ENCODE measurements at places on chromosomes 16 and 17.

GRCh38 chr17:66678061-66678460 lies 156.9 kb upstream of the CACNG5 start:
- no peak for DNase-seq

GRCh38 chr17:413016-413350 lies 60.4 kb upstream of the RPH3AL start:
- DNase-seq = no peak

- DNase-seq = no peak
Observed at GRCh38 chr17:73856556-73856955, 212.3 kb upstream of the SDK2 start.

GRCh38 chr16:7344830-7345780 lies 12.5 kb downstream of the RBFOX1 start:
- no peak for DNase-seq

DNA sequence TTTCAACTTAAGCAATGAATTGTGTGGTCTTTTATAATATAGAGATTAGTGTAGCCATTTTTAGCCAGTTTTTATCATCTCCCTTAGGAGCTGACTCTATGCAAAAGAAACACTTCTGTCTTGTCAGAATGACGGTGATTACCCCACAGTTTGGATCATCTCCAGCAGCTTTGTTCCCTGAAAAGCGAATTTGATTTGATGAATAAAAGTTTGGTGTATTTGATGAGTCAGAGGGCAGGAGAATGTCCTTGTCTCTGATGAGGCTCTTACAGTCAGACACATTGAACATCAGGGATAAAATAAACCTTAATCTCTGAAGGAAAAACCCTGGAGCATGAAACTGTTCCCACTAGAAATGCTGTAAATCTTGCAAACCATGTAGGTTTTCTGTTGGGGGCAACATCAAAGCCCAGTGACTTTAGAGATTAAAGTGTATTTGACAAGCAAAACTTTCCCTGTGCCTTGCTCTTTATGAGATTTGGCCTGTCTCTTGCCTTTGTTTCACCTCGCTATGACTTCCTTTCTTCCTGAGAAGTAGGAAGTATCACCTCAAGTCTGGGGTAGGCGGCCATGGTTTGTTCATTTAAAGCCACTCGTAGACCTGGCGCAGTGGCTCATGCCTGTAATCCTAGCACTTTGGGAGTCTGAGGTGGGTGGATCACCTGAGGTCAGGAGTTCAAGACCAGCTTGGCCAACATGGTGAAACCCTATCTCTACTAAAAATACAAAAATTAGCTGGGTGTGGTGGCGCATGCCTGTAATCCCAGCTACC lies 209.3 kb downstream of the FTO start:
- DNase-seq = peak; percentile 93

DNA sequence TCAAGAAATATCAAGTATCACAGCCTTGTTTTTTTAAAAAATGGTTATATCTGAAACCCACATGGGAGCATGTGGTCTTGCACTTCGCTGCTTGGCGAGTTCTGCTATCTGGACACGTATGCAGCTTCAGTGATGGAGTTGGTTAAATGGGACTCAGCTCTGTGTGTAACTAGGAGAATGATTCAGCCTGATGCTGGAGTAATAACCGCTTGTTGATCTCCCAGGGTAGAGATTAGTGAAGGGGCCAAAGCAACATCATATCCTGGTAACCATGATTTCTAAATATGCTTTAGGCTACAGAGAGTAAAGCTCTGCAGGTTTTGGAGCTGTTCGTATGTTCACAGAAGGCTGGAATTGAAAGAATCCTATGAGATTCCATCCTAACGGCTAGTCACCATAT lies 63.2 kb downstream of the IQCK start:
- peak; percentile 53 for DNase-seq

DNA sequence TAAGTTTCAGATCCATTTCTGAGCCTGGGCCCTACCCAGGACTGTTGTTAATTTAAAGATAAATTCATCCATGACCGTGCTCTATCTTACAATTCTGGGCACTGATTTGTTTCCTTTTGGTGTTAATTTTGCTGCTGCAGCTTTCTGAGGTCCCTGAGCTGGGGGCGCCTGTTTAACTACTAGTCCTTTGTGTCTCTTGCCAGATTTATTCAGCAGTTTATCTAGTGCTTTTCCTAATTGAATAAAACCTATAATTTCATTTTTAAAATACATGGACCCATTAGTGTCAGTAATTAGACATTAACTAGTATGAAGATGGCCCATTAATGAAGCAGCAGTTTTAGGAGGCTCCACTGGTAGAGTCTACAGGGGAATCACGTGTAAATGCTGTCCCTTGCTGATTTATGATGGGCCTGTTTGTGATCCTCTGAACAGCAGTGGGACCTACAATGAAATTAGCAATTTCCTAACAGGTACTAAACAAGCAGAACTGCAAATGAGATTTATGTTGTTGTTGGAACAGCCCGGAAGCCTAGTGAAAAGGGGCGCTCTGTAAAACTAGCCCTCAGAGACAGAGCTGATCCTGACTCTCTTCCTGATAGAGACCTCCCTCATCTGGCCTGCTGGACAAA lies 54.7 kb downstream of the HS3ST2 start:
- no peak for DNase-seq

DNA sequence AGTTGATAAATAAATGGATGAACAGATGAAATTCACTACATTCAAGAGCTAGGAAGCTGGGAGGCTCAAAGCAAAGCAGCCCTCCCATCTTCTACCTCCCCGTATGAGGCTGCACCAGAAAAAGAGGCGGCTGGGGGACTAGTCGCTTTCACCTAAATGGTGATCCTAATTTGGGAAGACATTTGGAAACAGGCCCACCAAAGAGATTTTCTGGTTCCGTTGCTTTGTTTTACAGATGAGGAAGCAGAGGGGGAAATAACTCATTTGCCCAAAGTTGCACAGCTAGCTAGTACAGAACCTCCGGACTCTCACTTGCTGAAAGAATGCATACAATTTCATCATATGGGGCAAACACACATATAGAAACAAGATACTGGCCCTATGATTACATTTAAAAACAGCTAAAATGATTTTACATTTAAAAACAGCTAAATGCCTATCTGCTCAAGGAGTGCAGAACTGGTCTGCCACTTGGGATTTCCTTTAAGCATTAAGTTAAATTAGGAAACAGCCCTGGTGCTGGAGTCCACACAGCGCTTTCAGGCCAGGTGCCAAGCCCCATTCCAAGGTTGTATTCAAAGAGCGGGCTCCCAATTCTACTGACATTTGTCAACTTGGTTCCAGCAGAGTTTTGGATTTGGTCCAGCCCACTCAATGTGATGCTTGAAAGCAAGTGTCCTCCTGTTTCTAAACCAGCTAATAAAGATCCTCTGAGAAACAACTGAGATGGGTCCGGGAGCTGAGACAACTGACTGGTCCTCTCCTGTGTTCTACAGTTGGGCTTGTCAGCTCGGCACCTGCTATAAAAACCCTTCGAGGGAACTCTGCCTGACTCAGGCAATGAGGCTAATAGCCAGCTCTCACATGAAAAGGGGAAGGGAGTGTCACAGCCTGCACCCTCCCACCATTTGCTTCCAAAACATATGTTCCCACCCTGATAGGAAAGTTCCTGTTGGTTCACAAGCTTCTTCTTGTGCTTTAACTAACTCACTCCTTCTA lies 11.7 kb downstream of the ERN1 start:
- peak; percentile 19 for DNase-seq

DNA sequence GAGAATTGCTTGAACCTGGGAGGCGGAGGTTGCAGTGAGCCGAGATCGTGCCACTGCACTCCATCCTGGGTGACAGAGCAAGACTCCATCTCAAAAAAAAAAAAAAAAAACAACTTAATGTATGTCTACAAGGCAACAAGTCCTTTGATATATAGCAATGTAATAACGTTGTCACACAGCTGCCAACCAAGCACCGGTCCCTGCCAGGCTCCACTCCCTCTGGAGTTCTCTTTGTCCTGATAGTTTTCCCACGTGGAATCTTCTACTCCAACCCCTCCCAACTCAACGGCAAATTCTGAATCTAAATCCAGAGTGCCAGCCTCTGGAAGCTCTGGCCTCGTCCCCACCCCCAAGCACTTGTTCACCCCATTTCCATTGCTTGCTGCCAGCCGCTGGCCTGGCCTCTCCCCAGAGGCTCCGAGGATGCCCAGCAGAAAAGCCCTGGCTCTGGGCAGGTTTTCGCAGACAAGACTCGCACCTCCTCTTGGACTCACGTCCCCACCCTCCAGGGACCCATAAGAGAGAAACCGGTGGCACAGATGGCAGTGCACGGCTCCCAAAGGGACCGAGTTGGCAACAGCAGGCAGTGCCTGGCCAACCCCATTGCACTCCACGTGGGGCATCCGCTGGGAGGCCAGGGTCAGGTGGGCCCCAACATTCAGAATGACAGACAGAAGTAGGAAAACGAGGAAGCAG lies 15.9 kb upstream of the CBX2 start:
- DNase-seq = no peak

- no peak for DNase-seq
Observed at GRCh38 chr17:81863833-81864768, 3.8 kb upstream of the P4HB start.

DNA sequence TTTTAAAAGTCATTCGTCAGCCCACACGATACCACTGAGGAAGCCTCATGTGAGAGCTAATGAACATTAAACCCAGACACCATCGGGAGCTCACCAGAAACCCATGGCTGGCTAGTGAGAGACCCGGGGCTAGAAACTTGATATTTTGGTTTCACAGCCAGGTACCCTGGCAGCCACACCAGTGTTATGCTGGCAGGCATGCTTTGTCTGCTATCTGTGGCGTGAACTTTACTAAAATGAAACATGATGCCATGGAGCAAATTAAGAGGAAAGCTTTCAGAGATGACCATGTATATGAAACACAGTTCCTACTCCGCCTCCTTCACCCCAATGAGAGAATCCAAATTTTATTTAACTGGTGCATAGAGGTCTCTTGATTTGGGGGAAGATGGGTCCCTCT lies 291.2 kb downstream of the IRX3 start:
- DNase-seq = no peak

GRCh38 chr16:17518441-17518840 lies 47.7 kb upstream of the XYLT1 start:
- DNase-seq = no peak

- DNase-seq = peak; percentile 55
Observed at GRCh38 chr16:73047536-73048291, at the start of gene ZFHX3. Gene ZFHX3 (minus strand): TSS chr16:73048128. CDS start chr16:72960145, 87,983 bp downstream.

- peak; percentile 75 for DNase-seq
Observed at GRCh38 chr16:81600275-81600674, 155.7 kb downstream of the CMIP start.

DNA sequence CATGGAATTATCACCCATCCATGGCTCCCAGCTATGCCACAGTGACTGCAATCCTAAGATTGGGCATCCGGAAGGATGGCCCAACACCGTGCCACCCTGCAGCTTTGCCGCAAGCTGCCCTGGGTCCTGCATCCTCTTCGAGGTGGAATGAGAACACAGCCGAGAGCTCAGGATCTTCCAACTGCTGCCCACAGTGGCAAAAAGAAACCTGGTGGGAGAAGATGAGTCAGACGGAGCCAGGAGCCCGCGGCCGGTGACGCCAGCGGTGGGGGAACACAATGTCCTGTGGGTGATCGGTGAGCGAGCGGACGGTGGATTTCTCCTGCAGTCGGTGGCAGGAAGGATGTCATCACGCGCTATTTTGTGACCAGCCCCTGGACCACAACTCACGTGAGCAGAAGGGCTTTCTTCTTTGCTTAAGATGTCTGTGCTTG lies 20.1 kb downstream of the CD7 start:
- DNase-seq = peak; percentile 97

DNA sequence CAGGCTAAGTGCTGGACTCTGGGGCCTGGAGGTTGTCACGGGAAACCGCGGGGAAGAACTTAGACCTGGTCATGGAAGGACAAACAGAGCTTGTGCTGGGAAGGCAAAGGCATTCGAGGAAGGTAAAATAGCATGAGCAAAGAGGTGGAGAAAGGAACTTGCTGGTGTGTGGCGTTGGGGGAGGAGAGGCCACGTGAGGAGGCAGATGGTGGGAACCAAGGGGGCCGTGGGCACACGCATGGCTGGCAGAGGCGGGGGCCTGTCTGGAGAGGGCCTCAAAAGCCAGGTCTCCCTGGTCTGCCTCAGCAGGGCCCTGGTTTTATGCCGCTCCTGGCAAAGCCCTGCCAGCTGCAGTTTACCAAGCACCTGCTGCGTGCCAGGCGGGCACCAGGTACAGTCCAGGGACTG lies 15.3 kb downstream of the CORO7 start:
- no peak for DNase-seq

Measured in choroid plexus epithelial cell (primary cell).